ENCODE measurements at places on chromosomes 2 and 18.

GRCh38 chr2:149064856-149065630 lies 26.5 kb downstream of the LYPD6B start:
- no peak for DNase-seq

GRCh38 chr2:216508229-216508628 lies 9.6 kb downstream of the RPL37A start:
- DNase-seq, result no peak

DNA sequence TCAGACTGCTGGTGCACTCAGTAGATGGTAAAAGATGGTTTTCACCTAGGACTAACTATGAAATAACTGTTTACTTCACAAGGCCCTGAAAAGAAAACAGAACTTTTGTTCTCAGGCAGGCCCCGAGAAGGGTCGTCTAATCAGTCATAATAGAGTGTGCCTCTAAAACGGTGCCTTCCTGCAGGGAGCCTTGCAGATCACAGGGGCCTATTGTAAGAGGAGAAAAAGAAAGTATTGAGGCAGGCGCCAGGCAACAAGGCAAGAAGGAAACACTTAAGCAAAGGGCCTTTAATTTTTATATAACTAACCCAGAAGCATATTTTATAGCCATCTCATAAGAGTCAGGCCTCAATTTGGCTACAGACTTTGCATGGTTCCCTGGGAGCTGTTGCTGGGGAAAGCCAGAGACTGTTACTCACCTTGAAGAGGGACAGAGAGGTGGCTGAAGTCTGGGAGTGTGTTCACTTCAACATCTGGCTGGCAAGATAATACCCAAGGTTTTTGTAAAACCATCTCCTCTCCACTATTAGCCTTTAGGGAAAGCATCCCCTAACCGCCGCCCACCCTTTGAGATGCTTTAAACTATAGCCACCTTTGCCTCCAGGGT lies 117.1 kb downstream of the PRPF40A start:
- DNase-seq, result no peak

DNA sequence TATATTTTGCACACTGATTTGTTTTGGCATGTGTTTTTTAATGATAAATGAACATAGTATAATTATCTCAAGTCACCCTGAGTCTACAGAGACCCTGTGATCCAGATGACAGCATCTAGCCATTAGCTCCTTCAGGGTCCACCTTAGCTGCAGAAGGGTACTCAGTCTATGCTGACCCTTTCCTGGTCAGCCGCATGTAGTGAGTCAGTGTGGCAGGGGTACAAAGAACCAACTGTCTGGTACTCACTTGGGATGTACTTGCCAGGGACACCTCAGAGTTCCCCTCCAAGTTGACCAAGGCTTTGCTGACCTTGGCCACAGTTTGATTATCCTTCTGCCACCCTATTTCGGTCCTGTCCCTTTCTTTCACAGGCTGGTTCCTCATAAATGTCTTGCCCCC lies 369.5 kb downstream of the PLCL1 start:
- DNase-seq, result no peak
